ENCODE measurements at places on chromosomes 3 and 15. TPM values are rescaled to one million over a fixed set of nuclear protein-coding genes. Genes with fewer than 3 reads are reported as not detected.

DNA sequence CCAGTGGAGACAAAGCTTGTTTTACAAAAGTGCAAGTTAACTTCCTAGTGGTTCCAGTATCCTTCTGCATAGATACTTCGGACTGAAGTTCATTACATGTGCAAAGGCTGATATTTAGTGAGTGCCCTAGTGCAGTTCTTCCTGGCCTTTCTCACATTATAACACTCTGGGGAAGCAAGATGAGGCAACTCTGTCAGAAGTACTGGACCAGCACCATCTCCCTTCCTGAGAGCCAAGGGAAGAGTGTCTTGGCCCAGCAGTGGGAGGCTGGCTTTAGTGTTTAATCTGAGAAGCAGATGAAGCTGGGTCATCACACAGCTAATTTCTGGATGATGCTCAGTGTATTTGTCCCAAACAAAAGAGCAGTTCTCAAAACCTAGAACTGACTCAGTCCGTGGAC, 397.7 kb downstream of the CACNA2D3 start:
- H3K4me3 ChIP-seq = no peak overlapping the region
- peak; percentile 30 for DNase-seq
- no peaks in the 10 kb centered on the region for H3K36me3 ChIP-seq
- no peaks in the 10 kb centered on the region for H3K27me3 ChIP-seq

DNA sequence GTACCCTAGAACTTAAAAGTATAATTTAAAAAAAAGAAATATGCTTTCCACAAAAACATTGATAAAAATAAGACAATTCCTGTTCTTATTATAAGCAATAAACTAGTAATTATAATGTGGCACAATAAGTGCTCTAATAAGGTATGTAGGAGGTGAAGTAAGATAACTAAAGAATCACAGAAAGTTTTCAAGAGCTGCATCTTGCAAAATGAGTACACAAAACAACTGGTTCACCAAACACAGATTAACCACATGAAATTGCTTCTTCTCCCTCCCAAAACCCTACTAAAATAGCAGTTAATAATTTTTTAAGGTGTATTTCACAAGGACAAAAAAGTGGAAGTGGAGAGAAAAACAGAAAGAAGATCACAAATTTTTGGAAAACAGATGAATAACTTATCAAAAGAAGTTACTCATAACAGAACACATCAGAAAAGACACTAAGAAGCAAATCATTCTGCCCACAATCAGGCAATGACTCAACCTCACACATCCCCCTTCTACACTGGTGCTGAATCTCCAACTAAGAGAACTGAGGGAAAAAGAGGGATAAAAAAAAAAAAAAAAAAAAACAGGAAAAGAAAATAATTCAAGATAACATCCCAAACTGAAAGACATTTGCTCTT, 64.2 kb downstream of the TBC1D5 start:
- no peak overlapping the region for H3K27ac ChIP-seq
- H3K4me1 ChIP-seq = no peaks in the 10 kb centered on the region
- no peaks in the 10 kb centered on the region for H3K27me3 ChIP-seq
- no peaks in the 10 kb centered on the region for H3K36me3 ChIP-seq

GRCh38 chr15:84871428-84871985, 13.0 kb upstream of the SLC28A1 start:
- H3K27me3 ChIP-seq = no peaks in the 10 kb centered on the region
- H3K4me3 ChIP-seq = no peak overlapping the region
- H3K4me1 ChIP-seq = peaks cover 42% of the 10 kb centered on the region
- DNase-seq = no peak
- peak overlapping the region; percentile 76 for H3K27ac ChIP-seq
- peaks cover 36% of the 10 kb centered on the region for H3K36me3 ChIP-seq

DNA sequence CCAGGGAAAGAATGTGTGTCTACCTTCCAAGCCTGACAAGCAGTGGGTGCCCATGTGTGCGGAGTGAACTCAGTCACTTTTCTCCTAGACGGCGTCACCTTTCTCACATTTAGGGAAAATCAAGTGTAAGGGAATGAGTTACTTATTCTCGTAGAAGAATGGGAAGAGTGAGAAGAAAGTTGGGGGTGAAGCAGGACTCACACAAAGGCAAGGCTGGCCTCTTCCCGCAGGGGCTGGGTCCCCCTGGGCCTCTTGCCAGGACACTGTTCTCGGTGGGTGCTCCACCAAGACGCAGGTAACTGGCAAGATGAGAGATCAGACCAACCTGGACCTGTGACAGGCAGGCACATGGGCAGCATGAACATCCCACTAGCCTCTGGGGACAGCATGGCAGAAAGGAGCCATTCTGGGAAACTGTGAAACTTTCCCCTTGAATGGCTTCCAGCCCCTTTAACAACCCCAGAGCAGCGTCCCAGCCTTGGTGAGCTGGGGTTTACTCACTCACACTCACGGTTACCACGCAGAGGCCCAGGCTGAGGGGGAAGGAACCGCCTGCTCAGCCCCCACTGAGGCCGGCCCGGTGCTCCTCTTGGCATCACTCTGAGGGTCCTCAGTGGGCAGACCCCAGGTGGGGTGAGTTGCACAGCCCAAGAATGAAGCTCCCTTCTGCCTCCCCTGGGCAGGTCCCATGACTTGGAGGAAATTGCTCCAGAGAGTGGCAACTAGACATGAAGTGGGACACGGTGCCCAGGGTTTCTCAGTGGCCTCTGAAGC, 15.0 kb upstream of the SRP14 start:
- H3K36me3 ChIP-seq = no peaks in the 10 kb centered on the region
- peak overlapping the region; percentile 63 for H3K27ac ChIP-seq
- peaks cover 30% of the 10 kb centered on the region for H3K4me1 ChIP-seq
- DNase-seq = no peak

DNA sequence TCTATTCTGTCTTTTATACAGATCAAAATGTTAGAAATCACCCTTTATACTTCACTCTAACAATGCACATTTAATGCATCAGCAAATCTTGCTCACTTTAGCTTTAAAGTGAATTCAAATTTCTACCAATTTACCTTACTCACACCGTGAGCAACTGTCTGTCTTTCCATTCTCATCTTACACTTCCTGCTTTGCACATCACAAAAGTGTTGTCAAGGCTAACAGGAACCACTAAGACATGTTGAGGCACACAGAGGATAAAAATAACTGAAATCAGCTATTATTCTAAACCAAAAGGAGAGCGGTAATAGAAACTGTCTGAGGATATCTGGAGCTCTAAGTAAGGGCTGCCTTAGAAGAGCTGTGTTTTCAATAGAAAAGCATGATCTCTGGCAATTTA, 519.9 kb downstream of the ZBBX start:
- no peak overlapping the region for H3K27ac ChIP-seq
- no peak for DNase-seq
- H3K4me1 ChIP-seq = no peaks in the 10 kb centered on the region
- no peaks in the 10 kb centered on the region for H3K36me3 ChIP-seq
- H3K4me3 ChIP-seq = no peak overlapping the region
- H3K27me3 ChIP-seq = no peaks in the 10 kb centered on the region

REC114 gene
- not detected for total RNA-seq

DNA sequence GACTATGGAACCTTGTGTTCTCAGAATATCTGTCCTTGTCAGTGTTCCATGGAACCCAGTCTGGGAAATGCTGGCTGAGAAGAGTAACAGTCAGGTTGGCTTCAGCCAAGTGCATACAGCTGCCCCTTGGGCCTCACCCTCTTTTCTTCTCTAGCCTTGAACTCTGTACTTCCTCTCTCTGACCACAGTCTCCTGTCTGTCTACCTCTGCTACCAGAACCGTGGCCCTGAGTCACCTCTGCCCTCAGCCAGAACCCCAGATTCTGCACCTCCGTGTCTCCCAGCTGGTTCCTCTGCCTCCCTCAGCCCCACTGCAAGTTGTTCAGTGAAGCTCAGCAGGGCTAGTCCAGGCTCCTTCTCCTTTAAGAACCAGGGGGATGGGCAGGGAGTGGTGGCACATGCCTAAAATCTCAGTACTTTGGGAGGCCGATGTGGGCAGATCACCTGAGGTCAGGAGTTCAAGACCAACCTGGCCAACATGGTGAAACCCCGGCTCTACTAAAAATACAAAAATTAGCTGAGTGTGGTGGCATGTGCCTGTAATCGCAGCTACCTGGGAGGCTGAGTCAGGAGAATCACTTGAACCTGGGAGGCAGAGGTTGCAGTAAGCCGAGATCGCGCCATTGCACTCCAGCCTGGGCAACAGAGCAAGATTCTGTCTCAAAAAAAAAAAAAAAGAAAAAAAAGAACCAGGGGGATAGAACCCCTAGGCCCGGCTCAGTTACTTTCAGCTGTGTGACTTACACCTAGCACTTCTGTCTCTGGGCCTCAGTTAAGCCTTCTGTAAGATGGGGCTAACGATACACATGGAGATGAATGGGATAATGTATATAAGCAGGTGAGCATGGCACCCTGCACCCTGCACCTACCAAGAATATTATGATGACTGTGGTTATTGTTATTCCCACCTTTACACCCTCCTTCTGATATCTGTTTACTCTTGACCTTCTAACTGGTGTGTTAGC, 24.3 kb upstream of the TATDN2 start:
- no peaks in the 10 kb centered on the region for H3K4me1 ChIP-seq
- H3K27me3 ChIP-seq = no peaks in the 10 kb centered on the region
- no peaks in the 10 kb centered on the region for H3K36me3 ChIP-seq
- no peak overlapping the region for H3K4me3 ChIP-seq
- H3K27ac ChIP-seq = peak overlapping the region; percentile 54
- DNase-seq = no peak

DNA sequence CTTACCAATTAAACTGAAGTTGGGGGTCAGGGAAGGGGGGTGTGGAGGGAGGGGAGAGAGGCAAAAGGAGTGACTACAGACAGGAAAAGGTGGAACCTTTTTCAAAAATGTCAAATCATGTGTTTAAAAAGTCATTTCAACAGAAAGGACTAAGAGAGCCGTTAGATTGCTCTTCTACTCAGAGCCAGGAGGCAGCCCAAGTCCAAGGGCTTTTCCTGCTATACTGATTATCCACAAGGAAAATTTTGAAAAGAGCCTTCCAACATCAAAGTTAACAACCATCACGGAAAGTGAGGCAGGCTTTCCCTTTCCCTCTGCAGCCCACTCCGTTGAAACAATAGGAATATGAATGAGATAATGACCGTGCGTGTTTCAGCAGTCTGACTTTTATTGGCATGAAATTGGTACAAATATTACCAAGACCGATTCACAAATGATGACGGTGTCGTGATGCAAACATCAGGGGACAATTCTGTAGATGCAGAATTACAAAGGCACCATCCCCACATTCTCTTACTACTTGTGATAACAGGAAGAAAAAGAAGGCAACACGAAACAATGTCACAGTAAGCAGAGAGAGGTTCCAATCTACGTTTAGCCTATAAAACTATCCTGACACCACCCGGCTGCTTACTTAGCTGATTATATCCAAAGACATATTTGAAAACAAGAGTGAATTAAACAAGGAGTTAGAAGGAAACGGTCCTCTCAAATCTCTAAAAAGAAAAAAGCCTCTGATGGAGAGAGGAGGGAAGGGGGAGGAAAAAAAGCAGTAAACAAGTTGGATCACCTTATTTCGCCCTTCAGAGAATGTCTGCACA, 453.7 kb downstream of the FOXP1 start:
- DNase-seq = no peak
- H3K4me3 ChIP-seq = peak overlapping the region; percentile 49
- H3K27ac ChIP-seq = peak overlapping the region; percentile 76
- H3K4me1 ChIP-seq = peaks cover 47% of the 10 kb centered on the region

P2RY13 gene
- 0.12 TPM for total RNA-seq

TP63 gene
- total RNA-seq = 24.8 TPM

GRCh38 chr15:85010071-85010385, 28.4 kb downstream of the PDE8A start:
- no peaks in the 10 kb centered on the region for H3K27me3 ChIP-seq
- DNase-seq = no peak
- peaks cover 50% of the 10 kb centered on the region for H3K4me1 ChIP-seq

DNA sequence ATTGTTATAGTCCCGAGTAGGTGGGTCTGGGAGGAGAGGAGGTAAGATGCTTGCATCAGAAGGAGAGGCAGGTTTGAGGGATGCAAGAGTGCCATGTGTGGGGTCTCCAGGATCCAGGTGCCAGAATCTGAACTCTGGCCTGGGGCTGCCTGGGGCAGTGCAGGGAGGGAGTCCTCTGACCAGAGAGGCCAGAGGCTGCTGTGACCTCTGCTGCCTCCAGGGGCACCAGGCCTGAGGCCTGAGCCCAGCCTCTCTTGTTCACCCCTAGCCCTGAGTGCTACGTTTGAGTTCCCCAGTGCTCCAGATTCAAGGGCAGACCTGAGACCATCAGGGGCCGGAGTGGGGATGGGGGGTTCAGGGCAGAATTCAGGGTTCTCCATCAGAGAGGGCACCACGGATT, 7.4 kb downstream of the SLC38A3 start:
- DNase-seq = no peak
- no peaks in the 10 kb centered on the region for H3K36me3 ChIP-seq
- no peak overlapping the region for H3K4me3 ChIP-seq
- H3K27me3 ChIP-seq = no peaks in the 10 kb centered on the region

- DNase-seq = no peak
- H3K4me1 ChIP-seq = peaks cover 11% of the 10 kb centered on the region
- H3K27me3 ChIP-seq = no peaks in the 10 kb centered on the region
- H3K36me3 ChIP-seq = no peaks in the 10 kb centered on the region
- no peak overlapping the region for H3K27ac ChIP-seq
- H3K4me3 ChIP-seq = no peak overlapping the region
Observed at GRCh38 chr3:15180042-15180611, 25.9 kb upstream of the CAPN7 start.

GRCh38 chr3:168322941-168323340, 227.2 kb upstream of the GOLIM4 start:
- no peak for DNase-seq
- no peak overlapping the region for H3K27ac ChIP-seq
- no peaks in the 10 kb centered on the region for H3K4me1 ChIP-seq
- H3K4me3 ChIP-seq = no peak overlapping the region
- H3K36me3 ChIP-seq = no peaks in the 10 kb centered on the region

PLSCR5 gene
- not detected for total RNA-seq

CDC25A gene
- total RNA-seq = 0.73 TPM

GRCh38 chr3:126450744-126451143, 24.9 kb downstream of the ZXDC start:
- H3K4me3 ChIP-seq = no peak overlapping the region
- H3K27me3 ChIP-seq = no peaks in the 10 kb centered on the region
- no peak overlapping the region for H3K27ac ChIP-seq
- peaks cover 24% of the 10 kb centered on the region for H3K4me1 ChIP-seq
- no peak for DNase-seq

CHDH gene
- total RNA-seq = 3.9 TPM

- no peaks in the 10 kb centered on the region for H3K27me3 ChIP-seq
- no peaks in the 10 kb centered on the region for H3K36me3 ChIP-seq
- H3K4me3 ChIP-seq = no peak overlapping the region
- no peak overlapping the region for H3K27ac ChIP-seq
Observed at GRCh38 chr3:130786306-130786705, 39.7 kb upstream of the PIK3R4 start.

GXYLT2 gene
- 0.38 TPM for total RNA-seq

DNA sequence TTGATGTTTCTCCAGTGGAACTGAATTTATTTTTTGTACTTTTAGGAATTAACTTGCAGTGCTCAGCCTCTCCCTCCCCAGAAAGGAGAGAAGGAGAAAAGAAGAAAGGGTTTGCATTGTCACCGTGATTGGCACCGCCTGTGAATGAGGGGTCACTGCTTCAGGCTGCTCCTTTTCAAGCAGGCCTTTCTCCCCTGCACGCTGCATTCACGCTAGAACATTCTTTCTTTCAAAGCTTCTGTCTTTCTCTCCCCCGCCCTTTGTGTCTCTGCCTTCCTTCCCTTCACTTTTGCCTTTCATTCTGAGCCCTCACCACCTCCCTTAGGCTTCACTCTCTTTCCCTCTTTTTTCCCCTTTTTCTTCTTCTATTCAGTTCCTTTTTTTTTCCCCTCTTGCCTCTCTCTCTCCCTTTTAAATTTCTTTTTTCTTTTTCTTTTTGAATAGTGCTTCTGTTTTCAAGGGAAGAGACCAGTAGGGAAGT, 42.4 kb downstream of the ZNF710 start:
- no peaks in the 10 kb centered on the region for H3K36me3 ChIP-seq
- no peak overlapping the region for H3K4me3 ChIP-seq
- peaks cover 36% of the 10 kb centered on the region for H3K4me1 ChIP-seq
- H3K27ac ChIP-seq = no peak overlapping the region
- H3K27me3 ChIP-seq = no peaks in the 10 kb centered on the region

Measured in gastrocnemius medialis (tissue), 4 donors.